ENCODE measurements at places on chromosomes 1 and 21. TPM values are rescaled to one million over a fixed set of nuclear protein-coding genes. Genes with fewer than 3 reads are reported as not detected.

TMEM82 gene
- total RNA-seq: not detected

LCE3D gene
- not detected for total RNA-seq

GBP6 gene
- total RNA-seq: 1.3 TPM

MATN1 gene
- 0.15 TPM for total RNA-seq

LDLRAD2 gene
- total RNA-seq: 0.43 TPM

SRSF11 gene
- 96.4 TPM for total RNA-seq

RNU1-4 gene
- 3,134 TPM for total RNA-seq

NUDT4B gene
- total RNA-seq: 11.7 TPM

MINDY1 gene
- 23.4 TPM for total RNA-seq

AK5 gene
- total RNA-seq: 3.0 TPM

UBASH3A gene
- 0.88 TPM for total RNA-seq

PCBP3 gene
- 3.2 TPM for total RNA-seq

Measured in lung (tissue), 17 donors.